ENCODE measurements at places on chromosomes 5 and 9.

GRCh38 chr5:180803181-180804128, 849 bp upstream of the MGAT1 start:
- peak; percentile 84 for DNase-seq

GRCh38 chr9:79765466-79765865, 193.7 kb downstream of the TLE4 start:
- no peak for DNase-seq

GRCh38 chr9:114849450-114849849, 43.6 kb upstream of the TNFSF15 start:
- no peak for DNase-seq

DNA sequence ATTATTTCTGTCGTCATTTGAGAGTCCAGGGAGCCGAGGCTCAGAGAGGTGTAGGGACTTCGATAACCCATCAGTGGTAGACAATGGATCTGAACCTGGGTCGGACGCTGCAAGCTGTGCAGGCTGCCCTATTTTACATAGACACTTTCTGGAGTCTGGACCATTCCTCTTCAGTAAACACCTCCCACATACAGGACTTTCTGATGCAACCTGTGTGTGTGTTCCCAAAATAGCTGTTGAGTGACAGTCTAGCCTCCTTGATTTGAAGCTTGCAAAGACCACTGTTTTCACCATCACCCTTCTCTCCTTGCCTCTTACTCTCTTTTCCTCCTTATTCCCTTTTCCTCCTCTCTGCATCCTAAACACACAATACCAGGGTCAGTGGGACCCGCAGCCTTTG, 30.7 kb downstream of the CFAP77 start:
- DNase-seq, result no peak

GRCh38 chr5:135379046-135379654, 19.9 kb downstream of the MACROH2A1 start:
- DNase-seq, result no peak

DNA sequence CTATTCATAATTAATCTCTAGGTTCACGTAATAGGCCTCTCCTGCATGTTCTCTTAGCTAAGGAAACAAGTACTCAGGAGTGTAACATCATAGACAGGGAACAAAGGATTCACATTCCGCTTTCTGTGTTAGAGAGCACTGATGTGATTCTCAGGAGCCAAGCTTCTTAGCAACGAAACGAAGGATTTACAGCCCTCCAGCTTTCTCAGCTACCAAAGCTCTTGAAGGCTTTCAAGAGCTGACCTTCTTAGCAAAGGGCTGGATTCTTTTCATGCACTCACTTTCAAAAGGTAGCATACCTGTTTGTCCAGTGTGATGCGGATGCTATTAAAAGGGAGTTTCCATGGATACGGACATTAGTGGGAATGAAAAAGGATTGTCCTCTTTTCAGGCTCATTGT, 107.4 kb downstream of the TUSC1 start:
- no peak for DNase-seq

- no peak for DNase-seq
Observed at GRCh38 chr5:17018871-17019270, 82.8 kb upstream of the MYO10 start.

DNA sequence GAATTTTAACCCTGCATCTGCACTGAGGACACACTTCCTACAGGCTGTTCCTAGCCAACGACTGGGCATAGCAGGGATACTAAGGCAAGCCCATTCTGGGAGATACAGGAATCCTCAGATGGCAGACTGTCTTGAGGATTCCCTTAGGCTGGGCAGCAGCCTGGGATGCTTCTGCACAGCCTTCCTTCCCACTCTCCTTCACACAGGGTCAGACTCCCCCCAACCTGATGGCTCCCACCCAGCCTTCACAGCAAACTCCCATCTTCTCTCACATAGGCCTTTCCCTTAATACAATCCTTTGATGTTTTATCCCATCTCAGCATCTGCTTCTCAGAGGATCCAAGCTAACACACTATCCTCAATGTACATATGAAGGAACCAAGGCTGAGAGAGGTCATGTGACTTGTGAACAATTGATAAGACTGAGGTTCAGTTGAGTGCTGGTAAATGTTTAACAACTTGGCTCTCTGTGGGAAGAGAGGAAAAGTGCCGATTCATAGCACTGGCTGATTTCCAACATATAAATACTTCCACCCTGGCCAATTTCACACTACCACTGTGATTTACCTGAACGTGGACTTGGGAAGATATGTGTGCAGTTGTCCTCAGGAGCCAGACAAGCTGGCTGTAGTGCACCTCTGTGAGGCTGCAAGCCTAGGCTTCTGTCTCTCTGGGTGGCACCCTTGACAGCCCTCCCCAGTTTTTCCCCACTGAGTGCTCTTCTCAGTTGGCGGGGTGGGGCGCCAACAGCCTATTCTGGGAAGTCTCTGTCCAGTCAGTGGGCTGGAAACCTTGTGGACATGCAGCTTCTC, 120.2 kb upstream of the TRIM32 start:
- DNase-seq, result no peak

- DNase-seq, result no peak
Observed at GRCh38 chr9:124102363-124102762, 90.8 kb downstream of the LHX2 start.

DNA sequence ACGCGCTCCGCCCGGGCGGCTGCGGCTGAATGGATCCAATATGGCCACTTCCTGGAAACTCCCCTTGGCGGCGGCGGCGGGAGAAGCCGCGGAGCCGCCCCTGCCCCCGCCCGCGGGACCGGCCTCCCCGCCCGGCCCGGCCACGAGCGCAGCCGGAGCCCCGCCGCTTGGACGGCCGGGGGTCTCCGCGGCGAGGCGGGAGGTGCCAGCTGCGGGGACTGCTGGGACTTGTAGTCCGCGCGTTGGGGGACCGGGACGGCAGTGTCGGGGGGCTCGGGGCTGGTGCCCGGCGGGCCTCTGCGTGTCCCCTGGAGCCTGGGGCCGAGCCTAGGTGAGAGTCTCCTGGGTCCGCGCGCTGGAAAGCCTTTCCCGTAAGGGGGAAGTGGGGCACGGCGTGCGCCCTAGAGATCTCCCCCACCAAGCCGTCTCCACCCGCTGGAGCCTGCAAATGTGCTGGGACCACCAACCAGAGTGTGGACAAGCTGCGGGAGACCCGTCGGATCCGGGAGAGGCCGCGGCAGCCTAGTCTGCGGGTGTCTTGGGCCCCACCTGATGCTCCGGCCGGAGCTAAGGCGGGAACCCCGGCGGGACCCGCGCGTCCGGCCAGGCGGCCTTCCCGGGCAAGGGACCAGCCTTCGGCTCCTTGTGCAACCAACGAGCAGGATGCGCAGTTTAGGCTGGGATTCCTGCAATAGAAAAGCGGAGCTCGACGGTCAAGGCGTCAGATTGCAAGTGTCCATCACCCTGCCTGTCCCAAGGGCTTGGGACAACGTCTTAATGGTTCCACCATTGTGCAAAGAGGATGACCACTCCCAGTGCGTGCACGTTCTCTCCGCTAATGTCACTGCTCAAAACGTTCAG, at the start of gene SEPTIN8:
Gene SEPTIN8, minus strand, starts transcription at position 31 of the 861 bp plus-strand sequence. CDS start 102 bp downstream, outside the sequence.
- peak; percentile 69 for DNase-seq

- DNase-seq, result no peak
Observed at GRCh38 chr5:35922468-35922867, 16.0 kb downstream of the CAPSL start.

DNA sequence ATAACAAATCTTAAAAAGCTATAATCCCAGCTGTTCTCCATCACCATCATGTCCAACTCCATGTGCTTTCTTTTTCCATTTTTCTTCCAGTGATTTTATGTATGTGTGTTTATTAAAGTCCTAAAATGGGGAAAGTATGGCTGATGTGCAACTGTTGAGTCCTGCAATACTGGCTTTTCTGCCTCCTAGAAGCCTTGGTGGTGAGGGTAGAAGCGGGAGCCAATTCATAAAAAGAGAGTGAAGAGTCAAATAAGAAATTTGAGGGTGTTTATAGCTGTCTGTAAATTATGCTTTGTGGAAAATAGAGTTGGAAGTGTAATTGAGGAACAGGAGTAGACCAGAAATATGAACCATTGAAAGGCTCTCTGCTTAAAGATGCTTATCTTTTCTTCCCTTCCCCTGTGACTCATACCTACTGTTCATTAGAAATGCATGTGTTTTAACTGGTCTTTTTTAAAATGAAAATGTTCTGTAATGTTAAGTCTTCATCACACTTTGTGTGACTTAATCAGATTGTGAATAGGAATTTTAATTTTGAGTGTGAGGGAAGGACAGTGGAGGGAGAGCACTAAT, 80.1 kb downstream of the ZCCHC7 start:
- DNase-seq, result no peak

- DNase-seq, result no peak
Observed at GRCh38 chr5:21791304-21791703, 1061.8 kb downstream of the CDH12 start.

- no peak for DNase-seq
Observed at GRCh38 chr5:139647506-139648204, 494 bp upstream of the CXXC5 start.

GRCh38 chr5:84384604-84385575, at the start of gene EDIL3:
TSS of gene EDIL3 (minus strand) at chr5:84384880. CDS start at chr5:84384374, 506 bp downstream.
- DNase-seq, result peak; percentile 14

- no peak for DNase-seq
Observed at GRCh38 chr5:44637916-44638869, 170.6 kb upstream of the MRPS30 start.

DNA sequence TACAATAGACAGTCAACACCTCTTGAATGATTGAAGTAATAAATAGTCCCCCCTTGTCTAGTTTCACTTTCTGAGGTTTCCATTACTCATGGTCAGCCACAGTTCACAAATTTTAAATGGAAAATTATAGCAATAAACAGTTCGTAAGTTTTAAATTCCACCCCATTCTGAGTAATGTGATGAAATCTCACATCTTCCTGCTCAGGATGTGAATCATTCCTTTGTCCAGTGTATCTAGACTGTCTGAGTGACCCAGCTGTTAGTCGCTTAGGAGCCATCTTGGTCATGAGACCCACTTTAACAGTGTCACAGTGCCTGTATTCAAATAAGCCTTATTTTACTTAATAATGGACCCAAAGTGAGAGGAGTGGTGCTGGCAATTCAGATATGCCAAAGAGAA, 311.6 kb upstream of the PRR16 start:
- DNase-seq, result no peak

- DNase-seq, result no peak
Observed at GRCh38 chr9:96665789-96666188, 10.7 kb upstream of the PRXL2C start.

- no peak for DNase-seq
Observed at GRCh38 chr5:10621832-10622231, 58.0 kb downstream of the ANKRD33B start.

DNA sequence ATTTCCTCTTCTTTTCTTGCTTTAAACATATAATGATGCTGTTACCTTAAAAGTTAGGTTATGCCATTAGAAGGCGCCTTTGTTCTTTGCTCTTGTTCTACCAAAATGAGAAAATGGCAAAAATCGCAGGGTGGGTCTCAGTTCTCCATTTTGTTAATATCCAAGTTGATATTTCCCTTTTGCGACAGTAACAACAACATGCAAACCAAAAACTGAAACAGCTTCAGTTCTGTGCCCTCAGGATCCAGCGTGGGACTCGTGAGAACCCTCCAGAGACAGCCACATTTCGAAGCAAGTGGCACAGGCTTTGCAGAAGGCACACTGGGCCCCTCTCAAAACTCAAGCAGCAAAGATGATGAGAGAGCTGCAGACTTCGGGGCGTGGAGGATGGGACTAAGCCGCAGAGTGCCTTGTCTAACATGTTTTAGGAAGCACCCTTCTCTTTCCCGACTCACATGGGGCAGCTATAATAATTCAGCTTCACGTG, 33.0 kb upstream of the LCP2 start:
- DNase-seq, result no peak

DNA sequence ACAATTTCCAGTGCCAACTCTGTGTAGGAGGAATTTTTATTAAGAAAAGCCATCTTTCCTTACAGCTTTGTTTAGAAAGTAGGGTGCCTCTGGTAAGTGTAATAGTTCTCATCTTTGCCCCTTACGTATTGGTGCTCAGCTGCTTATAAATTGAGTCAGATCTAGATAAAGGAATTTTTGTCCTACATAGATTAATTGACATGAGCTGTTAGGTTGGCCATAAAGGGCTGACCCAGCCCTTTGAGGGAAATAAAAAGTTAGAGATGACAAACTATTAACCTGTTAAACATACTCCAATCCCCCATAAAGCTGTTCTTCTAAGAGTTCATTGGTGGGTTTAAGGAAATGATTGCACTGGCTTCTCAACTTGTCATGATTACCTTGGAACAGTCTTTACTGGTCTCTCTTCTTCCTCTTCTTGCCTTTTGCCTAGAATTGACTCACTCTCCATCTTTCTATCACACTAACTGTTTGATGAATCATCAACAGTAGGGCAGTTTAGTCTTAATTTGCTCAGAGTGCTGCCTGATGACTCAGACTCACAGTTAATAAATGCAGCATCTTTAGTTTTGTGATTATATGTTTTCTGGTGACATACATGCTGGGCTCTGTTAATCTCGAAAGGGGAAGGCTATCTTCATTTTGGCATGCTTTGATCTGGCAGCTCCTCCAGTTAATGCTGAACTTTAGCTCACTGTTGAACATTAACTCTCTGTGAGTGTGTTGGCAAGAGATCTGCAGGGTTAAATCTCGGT, 51.7 kb downstream of the ARHGAP26 start:
- no peak for DNase-seq

- no peak for DNase-seq
Observed at GRCh38 chr5:102286476-102286875, 9.6 kb downstream of the SLCO4C1 start.

DNA sequence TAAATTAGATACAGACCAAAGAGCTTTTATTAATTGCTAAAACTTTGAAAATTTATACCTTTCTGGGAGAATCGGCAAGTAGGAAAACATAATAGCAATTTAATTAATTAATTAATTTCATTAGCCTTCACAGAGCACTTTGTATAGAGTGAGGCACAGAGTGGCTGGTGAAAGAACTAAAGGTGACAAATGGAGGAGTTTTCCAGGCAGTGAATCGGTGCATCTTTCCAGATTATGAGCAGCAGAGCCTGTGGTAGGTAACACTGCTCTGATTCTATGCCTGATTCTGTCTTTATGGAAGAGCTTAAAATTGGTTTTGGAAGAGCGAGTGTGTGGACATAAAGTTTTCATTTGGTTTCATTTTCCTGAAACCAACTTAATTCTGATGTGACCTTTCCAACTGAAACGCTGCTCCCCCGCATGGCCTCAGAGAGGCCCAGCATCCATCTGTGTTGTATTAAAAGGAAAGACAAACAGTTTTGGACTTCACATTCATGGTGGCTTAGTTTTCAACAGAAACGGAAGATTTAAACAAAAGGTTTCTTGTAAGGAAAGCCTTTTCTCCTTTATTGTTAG, 188.9 kb upstream of the RPS23 start:
- DNase-seq, result peak; percentile 43

Data from psoas muscle (tissue), 8 donors.